Naive thymus-derived CD4-positive, alpha-beta T cell (primary cell): ENCODE measurements at places on chromosomes 7 and 10.
A peak's percentile ranks its signal among the peaks of the same experiment; 100 is the strongest.

DNA sequence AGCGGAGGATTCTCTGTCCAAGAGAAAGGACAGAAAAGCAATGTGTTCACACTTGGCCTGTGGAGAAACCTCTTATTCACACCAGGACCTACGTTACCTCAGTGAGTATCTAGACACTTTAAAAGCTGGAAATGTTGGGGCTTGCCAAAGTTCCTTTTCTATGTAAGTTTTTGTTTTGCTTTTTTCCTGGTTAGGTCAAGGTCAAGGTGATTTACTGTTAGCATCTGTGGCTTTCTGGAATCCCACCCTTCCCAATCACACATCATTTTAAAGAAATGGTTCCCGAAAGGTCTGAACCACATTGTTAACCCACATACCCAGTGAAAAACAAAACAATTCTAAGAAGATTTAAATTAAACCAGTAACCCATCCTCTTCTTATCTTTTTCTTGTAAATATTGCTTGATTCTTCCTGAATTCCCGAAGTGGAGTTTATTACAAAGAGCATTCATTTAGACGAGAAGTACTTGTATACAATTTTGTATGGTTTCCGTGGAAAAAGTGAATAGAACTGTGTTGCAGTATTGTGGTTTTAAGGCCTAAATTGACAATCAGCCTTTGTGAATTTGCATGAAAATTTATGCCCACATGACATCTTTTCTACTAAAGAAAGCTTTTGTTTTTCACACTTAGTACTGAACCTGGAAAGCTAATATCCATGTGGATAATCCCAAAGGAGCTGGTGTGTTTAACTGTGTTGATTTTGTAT, 827.0 kb upstream of the IGFBP3 start:
- no peak for DNase-seq

DNA sequence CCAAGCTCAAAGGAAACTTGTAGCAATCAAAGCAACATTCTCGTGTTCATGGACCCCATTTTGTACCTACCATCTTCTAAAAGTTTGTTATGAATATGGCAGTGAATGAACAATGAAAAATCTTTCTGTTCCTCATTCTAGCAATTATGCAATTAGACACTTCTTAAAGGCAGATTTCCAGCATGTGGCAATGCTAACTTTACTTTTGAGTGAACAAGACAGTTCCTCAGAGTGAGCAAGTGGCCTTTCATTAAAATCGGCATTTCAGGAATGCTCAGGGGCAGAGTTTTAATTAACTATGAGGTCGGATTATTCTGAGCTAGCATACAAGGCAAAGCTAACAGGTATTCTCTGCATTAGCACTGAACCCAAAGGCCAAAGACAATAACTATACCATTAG, 48.4 kb upstream of the NFE2L3 start:
- no peak for DNase-seq

DNA sequence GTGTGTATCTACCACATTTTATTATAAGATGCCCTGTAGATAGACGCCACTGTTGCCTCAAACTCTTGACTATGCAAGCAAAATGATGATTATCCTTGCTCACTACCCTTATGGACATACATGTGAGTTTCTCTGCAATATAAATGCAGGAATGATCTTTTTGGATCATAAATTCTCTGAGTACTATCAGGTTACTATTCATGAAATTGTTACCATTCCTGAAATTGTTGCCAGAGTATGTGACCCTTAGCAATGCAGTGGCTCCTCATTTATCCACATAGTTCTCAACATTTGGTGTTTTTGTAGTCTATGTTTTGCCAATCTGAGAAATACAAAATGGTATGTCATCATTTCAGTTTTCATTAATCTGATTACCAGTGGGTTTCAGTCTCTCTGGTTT, 166.2 kb upstream of the FAM3C start:
- DNase-seq = no peak

- no peak for DNase-seq
Measured at GRCh38 chr10:128537834-128538330, 411.7 kb upstream of the MKI67 start.

GRCh38 chr7:87127019-87127418, 25.2 kb upstream of the DMTF1 start:
- no peak for DNase-seq

GRCh38 chr10:7056216-7056615, 354.6 kb downstream of the SFMBT2 start:
- DNase-seq = no peak

DNA sequence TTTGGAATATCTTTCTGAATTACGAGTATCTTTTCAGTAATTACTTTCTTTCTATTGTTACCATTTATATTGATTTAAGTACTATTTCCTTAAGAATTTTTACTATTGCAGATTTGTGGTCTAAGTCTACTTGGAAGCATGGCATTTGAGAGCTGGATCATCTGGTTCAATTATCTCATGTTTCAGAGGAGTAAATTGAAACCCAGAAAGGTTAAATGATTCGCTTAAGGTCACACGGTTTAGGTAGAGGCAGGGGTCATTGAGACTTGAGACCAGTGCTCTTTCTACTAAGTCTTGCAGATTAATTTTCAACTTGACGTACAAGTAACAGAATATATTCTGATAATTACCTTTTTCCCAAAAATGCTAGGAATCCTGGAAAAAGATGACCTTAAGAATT, 109.2 kb upstream of the GLCCI1 start:
- no peak for DNase-seq

GRCh38 chr7:41699516-41699915, 3.4 kb downstream of the INHBA start:
- DNase-seq = no peak

DNA sequence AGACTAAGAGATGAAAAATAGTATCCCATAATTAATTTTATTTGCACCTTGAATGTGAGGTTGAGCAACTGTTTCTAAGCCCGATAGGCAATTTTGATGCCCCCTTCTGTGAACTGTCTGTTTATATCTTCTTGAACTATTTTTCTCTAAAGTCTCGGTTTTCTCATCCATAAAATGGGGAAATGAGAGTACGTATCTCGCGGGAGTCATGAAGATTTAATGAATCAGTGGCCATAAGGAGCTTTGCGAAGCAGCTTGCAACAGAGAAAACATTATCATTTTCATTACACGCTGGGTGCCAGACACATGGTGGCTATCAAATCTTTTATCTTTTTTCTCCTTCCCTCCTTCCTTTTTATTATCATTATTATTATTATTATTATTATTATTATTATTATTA, 108.1 kb upstream of the CARD11 start:
- DNase-seq = no peak

DNA sequence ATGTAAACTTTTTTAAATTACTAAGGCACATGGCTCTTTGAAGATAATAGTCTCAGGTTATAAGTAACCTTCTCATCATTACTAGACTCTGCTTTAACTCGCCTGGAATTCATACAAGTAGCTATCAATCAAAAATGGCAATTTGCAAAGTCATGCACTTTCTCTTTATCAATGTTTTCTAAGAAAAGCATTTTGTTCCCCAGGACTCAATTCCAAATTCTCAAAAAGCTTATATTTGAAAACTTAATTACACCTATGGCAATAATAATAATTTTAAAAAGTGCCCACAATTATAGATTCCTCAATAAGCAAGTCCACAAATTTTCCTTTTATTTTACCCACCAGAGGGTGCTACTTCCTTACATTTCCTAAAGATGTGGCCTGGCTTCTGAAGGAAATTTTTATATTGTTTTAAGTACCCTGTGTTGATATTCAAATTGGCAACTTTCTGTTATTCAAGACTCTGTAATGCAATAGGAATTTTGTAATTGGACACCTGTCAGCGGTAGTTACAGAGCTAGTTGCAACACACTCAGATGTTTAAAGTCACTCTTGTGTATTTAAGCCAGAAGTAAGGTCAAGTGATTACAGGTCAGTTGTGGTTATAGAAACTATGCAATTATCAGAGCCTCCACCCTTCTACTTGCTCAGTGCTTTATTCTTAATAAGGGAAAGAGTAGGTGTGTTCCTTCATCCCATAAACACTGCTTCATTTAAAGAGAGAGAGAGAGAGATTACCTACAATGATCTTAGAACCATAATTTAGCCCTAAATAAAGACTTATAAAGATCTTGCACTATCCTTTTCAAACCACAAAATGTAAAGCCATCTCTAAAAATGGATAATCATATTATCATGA, 47.1 kb upstream of the HYAL4 start:
- peak; percentile 3 for DNase-seq

- DNase-seq = no peak
Measured at GRCh38 chr7:94973844-94974243, 66.5 kb downstream of the PPP1R9A start.

- DNase-seq = no peak
Measured at GRCh38 chr10:79082631-79083596, 14.1 kb downstream of the ZMIZ1 start.

DNA sequence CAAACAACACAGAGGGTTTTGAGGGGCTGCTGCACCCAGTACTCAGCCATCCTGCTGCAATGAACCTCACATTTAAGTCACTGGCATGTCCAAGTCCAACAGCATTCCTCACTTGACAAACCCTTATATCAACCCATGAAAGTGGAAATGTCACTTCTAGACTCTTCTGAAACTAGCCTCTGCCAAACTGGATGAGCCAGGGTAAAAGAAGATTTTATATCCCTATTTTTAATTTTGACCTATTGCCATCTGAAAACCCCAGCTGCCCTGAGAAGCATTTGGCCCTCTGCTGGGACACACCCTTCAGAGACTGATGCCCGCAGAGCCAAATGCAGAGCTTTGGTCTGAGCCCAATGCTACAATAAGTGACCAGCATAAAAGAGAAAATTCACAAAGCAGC, 201.1 kb downstream of the ANK3 start:
- DNase-seq = no peak

- DNase-seq = no peak
Measured at GRCh38 chr7:27605689-27606269, 56.9 kb downstream of the HIBADH start.

- DNase-seq = no peak
Measured at GRCh38 chr10:49611816-49612512, 1.9 kb downstream of the SLC18A3 start.

- no peak for DNase-seq
Measured at GRCh38 chr7:47636433-47637175, 54.7 kb upstream of the TNS3 start.

- no peak for DNase-seq
Measured at GRCh38 chr7:29217113-29217512, 22.5 kb downstream of the CHN2 start.

GRCh38 chr10:58995058-58995596, 181.3 kb upstream of the PHYHIPL start:
- no peak for DNase-seq

DNA sequence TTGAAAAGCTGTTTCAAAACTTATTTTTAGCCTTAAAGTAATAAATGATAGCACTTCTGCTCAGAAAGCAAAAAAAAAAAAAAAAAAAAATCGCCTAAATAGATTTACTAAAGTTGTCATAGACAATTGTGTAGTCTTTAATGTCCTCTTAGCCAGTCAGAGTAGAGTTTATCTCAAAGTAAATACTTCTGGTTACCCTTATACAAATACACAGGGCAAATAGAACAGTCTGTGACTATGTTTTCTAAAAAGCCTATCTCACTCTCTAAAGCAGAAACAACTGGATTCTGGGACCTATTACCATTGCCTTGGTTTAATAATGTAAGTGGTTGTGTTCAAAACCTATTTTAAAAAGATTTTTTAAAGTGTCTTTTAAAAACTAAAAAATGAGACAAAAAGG, 156.2 kb upstream of the THSD7A start:
- DNase-seq = no peak

- no peak for DNase-seq
Measured at GRCh38 chr7:155107126-155107525, 37.0 kb downstream of the HTR5A start.

DNA sequence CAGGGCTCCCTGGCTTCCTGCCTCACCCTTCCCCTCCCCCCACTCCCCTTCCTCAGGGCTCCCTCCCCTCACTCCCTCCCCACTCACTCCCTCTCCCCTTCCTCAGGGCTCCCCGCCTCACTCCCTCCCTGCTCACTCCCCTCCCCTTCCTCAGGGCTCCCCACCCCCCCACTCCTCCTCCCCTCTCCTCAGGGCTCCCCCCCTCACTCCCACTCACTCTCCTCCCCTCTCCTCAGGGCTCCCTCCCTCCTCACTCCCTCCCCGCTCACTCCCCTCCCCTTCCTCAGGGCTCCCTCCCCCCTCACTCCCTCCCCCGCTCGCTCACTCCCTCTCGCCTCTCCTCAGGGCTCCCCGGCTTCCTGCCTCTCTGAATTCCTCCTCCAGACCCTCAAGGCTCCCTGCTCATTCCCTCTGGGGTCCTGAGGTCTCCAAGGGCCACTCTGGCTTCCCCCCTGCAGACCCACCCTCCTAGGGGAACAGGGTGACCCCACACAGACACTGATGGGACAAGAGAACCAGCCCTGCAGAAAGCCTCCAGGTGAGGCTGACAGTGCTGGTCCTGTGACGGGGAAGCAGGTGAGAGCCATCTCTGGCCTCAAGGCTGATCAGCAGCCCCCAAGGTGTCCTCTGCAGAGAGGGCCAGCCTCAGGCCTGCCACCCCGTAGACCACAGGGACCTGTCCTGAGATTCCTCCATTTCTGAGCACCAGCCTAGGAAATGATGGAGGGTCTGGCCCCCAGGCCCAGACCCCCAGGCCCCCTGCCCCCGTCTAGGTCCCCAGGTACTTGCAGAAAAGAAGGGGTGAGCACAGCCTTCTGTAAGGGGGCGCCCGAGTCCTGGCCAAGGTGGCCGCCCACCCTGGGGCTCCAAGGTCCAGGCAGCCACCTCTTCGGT, 47.2 kb downstream of the PWWP2B start:
- peak; percentile 56 for DNase-seq

DNA sequence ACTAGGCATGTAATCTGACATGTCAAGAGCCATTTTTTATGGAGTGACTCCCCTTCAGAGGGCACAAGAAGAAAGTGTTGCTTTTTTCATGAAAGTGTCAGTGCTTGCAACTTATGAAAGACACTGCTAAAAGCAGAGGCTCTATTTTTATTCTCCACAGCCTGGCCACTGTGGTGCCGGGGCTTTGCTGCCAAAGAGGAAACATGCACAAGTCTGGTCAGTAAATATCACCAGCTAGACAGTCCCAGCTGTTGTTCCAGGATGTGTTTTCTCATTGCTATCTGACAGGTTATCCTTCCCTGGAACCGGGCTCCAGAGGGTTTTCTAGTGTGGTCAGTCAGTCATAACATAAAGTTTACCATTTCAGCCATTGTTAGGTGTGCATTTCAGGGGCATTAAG, 180.7 kb upstream of the PITRM1 start:
- no peak for DNase-seq

DNA sequence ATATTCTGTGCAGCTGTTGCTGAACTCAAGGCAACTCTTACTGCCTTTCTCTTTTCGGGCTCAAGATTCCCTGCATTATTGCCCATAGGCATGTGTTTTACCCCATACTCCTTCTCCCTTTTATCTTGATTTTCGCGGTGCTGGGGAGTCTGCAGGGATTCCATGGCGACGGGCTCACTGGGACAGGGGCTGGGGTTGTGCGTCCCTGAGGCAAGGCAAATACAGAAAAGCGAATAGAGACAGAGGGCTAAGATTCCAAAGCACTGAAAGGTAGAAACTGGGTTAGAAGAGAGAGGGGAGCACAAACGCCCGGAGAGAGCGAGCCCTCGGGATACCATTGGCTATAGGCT, 519 bp upstream of the RPP38 start:
- DNase-seq = no peak

GRCh38 chr7:228610-229009, 36.2 kb downstream of the FAM20C start:
- no peak for DNase-seq

GRCh38 chr7:116906391-116906790, 44.0 kb downstream of the CAPZA2 start:
- DNase-seq = no peak

GRCh38 chr7:1912593-1913465, 242.8 kb downstream of the ELFN1 start:
- no peak for DNase-seq

- DNase-seq = no peak
Measured at GRCh38 chr10:117197189-117197588, at the start of gene KCNK18. KCNK18 (plus strand) TSS chr10:117197489; CDS start chr10:117197489, 0 bp downstream.

- DNase-seq = no peak
Measured at GRCh38 chr10:49074836-49075682, 40.3 kb downstream of the VSTM4 start.
